ENCODE measurements at places on chromosomes 11 and 22.

DNA sequence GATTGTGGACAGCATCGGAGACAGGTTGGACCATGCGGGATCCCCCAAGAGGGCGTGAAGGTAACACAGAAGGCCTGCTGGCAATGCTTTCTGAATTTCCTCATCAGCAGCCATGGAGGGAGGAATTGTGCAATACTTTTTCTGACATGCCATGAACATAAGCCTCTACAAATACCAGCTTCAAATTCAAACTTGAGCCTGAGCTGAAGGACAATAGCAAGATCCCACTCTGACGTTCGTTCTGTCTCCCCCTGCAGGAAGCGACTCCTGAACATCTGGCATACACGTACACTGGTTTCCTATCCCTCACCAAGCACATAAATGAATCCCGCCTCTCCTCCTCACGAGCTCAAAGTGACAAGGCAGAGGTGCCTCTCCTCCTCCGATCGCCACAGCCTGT is 312.2 kb downstream of the BRD1 start:
- DNase-seq = no peak

- no peak for DNase-seq
Observed at GRCh38 chr11:36243641-36244040, 45.6 kb downstream of the COMMD9 start.

DNA sequence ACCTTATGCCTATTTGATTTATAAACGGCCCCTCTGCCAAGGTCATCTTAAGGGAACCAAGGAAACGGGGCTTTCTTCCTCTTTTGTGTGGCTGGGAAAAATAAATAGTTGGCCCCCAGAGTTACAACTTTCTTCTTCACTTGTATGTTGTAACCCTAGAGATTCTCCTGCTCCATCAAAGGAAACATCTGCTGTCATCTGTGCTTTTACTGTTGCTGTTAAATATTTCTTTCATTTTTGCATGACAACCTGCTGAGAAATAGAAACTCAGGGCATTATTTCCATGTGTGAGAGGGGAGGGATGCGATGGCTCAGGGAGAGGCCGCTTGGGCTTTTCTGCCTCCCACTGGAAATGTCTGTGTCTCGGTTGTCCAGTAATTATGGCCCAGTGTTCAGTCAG is 21.8 kb upstream of the CDC42EP2 start:
- no peak for DNase-seq

DNA sequence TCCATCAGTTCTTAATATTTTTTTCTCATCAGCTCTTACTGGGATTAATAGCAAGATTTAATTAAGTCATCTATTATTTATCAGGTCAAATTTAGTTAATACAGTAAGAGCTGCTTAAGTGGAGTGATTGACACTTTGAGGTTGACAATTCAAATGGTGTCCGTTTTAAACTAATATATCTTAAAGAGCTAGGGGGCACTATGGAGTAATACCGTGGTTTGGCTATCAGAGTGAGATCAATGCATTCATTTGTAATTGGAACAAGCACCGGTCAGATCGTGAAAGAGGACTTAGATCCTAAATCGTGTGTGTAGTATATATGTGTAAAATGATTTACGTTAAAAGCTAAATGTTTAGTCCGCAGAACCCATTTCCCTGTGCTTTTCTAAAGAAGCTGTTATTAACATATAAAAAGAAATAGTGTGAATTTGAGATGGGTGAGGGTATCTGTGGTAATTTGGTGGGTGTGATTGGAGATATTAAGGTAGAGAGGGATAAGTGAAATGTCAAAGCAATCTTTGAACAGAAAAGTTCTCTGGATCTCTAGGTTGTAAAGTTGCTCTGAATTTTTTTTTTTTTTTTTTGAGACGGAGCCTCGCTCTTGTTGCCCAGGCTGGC is 2.3 kb downstream of the SIK2 start:
- no peak for DNase-seq

DNA sequence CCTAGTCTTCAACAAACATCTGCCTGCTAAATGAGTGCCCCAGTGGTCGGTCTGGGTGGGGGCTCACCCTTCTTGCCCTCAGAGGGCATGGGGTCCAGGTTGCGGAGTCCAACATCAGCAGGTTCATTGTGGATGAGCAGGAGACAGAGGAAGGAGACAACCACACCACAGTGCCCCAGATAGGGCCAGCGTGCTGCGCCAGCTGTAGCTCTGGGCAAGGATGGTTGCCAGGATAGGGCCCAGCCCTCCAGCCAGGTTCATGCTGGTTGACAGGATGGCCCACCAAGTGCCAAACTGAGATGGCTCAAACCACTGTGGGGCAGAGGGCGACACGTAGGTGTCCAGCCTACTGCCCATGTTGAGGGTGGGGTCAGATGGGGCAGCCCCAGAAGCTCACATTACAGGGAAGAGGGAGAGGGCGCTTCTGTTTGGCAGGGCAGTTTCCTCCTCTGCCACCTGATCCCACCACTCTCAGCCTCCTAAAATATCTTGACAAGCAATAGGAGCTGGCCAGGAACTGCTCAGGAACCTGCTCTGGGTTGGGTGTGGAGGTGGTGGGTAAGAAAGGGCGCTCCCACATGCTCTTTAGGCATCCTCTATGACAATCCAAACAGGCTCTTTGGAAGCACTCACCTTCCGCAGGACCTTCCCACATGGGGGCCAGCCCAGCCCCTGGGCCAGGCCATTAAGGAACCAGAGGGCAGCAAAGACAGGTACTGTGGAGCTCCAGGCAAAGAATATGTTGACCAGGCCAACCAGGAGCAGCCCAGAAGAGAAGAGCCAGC is 2.9 kb downstream of the SLC37A4 start:
- DNase-seq = no peak

DNA sequence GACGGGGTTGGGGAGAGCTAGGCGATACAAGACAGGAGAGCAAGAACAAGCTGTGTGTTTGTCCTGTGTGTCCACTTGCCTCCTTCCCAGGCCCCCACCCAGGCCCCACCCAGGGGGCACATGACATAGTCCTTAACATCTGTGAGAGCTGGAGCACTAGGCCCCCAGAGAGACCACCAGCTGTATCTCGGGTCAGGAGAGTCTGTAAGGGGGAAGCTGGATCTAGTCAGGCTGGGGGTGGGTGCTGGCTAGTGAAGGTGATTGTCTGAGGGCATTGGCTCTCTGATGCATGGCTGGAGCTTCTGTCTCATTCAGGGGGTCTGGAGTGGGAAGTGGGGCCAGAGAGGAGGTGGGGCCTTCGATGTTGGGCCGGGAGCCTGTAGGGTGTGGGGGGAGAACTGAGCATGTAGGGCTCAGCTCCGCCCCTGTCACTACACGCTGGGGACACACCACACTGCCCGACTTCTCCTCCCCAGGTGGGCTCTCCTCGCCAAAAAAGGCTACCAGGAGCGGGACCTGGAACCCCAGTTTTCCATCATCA is 571 bp downstream of the P2RX6 start:
- DNase-seq = no peak

DNA sequence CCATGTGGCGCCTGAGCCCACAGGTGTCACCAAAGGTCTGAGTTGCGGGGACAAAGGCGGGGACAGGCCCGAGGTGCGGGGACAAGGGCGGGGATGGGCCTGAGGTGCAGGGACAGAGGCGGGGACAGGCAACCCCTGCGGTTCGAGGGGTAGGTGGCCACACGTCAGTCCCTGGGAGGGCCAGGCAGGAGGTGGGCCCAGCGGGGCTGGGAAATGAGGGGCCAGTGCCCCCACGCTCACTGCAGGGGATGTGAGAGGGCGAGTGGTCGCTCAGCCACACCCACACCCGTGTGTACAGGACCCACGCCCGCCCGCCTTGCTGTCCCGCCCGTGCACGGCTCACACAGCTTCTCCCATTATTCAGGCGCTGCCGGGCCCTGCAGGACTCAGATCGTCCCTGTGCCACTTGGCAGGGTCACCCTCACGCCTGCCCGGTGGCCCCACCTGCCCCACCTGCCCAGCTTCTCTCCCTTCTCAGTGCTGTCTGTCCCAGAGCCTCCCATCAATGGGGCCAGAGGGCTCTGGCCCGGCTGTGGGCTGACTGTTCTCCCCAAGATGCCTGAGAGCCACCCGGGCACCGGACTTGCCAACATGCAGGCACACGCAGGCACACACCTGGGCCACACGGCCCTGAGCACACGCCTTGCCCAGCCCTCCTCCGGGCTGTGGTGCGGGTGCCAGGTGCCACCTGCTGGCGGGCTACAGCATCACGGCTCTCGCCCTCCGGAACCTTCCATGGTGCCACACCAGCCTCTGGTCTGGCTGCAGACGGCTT is 14.2 kb upstream of the MUC6 start:
- peak; percentile 35 for DNase-seq

- no peak for DNase-seq
Observed at GRCh38 chr22:39205344-39206021, 39.3 kb downstream of the PDGFB start.

DNA sequence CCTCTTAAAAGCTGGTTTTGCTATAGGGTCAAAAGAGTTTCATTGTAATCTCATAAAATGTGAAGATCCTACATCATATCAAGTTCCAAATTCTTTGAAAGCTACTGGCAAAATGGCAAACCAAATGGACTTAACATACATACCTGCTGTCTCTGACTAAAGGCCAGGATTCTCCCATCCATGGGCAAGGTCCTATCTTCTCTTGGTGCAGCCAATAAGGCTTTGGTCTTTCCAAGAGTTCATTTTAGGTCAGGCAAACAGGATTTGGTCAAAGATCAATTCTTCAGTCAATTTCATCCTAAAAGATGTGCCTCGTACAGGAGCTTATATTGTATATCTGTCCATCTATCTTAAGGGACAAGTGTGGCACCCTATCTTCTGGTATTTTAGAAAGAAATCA is 49.7 kb downstream of the CADM1 start:
- no peak for DNase-seq

GRCh38 chr11:120241277-120241676 is 1.3 kb downstream of the POU2F3 start:
- DNase-seq = no peak

- peak; percentile 63 for DNase-seq
Observed at GRCh38 chr22:44625981-44626687, 75.9 kb upstream of the PRR5 start.

- no peak for DNase-seq
Observed at GRCh38 chr22:29633514-29634312, 30.3 kb downstream of the NF2 start.

GRCh38 chr11:11937957-11938356 is 70.5 kb downstream of the DKK3 start:
- no peak for DNase-seq

DNA sequence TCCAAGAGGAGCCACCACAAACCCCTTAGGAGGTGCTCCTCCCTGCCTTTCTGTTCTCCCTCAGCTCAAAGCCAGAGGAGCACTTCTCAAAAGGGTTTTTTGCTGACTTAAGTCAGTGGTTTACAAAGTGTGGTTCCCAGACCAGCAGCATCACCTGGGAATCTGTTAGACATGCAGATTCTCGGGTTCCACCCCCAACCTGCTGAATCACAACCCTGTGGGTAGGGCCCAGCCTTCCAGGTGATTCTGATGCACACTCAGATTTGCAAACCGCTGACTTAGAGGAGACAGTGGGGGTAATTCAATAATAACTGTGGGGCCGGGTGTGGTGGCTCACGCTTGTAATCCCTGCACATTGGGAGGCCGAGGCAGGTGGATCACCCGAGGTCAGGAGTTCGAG is 22.8 kb downstream of the CREB3L1 start:
- no peak for DNase-seq

DNA sequence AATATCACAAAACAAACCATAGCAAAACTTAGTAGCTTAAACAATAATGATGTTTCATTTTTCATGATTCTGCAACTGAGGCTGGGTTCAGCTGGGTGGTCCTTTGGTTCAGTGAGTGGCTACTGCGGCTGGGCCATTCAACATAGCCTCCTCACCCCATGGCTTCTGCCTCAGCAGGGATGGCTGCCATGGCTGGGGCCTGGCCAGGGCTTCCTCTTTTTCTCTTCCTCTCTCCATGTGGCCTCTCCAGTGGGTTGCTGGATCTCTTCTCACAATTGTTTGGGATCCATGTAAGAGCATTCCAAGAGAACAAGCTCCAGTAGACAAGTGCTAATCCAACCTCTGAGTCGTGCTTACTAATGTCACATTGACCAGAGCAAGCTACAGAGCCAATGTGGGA is 248.6 kb upstream of the PLET1 start:
- DNase-seq = no peak

DNA sequence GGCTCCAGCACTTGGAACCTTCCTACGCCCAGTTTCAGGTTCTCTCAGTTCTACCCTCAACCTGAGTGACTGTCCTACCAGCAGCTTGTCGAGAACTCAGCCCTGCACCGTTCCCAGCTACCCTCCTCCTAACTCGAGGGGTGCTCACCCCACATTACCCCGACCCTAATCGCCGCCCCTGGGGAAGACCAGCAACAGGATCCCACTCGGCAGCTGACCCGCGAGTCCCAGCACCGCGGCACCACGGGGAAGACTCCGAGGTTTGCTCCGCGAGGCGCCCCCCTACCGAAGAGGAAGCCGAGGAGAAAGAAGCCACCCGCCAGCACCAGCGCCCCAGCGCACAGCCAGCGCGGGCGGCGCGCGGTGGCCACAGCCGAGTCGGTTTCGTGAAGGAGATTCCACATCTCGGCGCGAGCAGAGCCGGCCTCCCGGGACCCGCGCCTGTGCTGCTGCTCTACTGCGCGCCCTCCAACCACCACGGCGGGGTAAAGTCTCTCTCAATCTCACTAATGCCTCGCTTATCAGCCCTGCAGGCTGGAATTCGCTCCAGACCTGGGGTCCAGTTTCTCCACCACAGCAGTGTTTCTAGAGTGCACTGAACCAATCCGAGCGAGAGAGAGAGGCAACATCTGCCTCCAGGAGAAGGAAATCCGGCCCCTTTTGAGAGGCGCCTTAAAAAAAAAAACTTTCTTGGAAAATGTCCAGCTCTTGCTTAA is at the start of gene FOLH1:
Gene FOLH1 (minus strand): TSS at position 597 of the 716 bp plus-strand sequence. CDS start 193 bp downstream, at position 404.
- DNase-seq = no peak

DNA sequence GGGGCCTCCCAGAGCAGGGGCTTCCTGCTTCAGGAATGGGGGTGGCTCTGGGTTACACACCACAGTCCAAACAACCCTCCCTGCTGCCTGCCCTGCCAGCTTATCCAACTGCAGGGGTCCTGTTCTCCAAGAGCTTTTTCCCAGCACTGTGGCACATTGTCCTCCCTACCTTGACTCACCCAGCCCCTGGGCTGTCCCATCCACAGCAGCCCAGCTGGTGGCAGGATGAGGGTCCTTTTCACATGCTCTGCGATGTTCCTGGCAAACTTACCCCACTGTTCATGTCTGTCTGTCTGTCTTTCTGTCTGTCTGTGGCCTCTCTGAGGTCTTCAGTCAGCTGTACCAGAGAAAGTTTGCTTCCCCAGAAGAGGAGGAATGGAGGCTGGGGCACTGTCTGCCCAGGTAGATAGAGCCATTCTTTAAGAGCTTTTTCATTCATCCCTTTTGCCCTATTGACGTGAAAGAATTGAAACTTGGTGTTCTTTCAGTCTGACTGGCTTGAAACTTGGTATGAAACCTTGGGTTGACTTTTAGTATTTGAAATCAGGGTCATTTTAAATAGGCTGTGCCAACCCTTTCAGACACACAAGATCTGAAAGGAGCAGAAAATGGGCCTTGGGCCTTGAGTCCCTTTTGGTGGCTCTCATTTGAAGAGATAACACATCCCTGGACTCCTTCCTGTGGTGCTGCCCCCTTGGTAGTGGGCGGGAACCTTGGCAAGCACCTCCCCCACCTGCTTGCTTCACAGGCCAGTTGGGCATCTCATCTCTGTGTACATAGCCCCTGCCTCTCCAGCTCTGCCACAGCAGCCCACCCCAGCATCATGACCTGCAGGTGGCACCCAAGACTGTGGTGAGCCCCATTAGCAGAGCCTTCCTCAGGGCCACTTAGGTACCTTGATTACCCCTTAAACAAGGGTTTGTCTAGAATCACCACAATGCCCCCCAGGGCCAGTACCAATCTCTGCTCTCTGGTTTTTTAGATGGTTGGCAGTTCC is 74.6 kb upstream of the SUSD2 start:
- no peak for DNase-seq

Measured in stimulated activated CD8-positive, alpha-beta memory T cell treated with anti-CD3 and anti-CD28 coated beads, Interleukin-15, amount 100 ng/mL, for 24 hours (primary cell).